ENCODE measurements at places on chromosomes 12 and 14.

DNA sequence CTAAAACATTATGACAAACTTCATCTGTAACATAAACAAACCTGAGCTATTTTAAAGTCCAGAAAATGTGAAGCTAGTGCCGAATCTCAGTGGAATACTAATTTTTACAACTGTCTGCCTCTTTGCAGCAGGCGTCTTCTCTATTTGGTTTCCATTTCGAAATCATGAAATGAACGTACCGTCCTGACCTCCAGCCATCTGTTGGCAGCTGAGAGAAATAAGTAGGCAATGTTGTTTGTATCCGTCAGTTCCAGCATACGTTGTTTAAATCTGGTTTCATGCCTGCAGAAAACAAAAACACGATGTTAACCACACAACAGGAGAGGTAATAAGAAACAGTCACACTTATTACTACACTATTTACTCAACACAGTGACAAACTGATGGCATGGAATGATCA, 54.3 kb upstream of the KCNJ8 start:
- DNase-seq: no peak

DNA sequence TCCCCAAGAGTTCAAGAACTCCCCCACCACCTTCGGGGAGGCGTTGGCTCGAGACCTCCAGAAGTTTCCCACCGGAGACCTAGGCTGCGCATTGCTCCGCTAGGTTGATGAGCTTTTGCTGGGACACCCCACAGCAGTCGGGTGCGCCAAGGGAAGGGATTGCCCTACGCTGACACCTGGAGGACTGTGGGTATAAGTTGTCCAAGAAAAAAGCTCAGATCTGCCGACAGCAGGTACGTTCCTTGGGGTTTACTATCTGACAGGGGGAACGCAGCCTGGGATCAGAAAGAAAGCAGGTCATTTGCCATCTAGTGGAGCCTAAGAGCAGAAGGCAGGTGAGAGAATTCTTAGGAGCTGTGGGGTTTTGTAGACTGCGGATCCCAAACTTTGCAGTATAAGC, 98.8 kb downstream of the FRMD6 start:
- DNase-seq: no peak

GRCh38 chr12:12976366-12976765, 23.7 kb downstream of the HEBP1 start:
- DNase-seq: no peak

- no peak for DNase-seq
Observed at GRCh38 chr14:57087841-57088240, 180.9 kb downstream of the EXOC5 start.

DNA sequence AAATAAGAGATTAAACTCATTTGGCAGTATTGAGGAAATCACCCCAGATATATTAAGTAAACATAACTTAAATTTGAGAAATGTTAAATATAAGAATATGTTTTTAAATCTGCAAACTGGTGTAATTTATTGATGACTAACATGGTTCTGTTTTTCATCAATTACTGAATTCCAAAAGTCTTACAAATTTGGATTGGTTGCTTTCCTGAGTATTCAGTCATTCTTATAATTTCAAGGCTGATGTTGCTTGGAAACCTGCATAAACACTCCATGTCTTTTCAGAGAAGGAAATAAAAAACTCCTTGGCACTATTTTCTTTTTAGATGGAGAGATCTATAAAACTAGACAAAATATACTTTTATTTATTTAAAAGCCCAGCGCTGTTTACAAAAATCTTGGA, 71.7 kb downstream of the NOVA1 start:
- no peak for DNase-seq

DNA sequence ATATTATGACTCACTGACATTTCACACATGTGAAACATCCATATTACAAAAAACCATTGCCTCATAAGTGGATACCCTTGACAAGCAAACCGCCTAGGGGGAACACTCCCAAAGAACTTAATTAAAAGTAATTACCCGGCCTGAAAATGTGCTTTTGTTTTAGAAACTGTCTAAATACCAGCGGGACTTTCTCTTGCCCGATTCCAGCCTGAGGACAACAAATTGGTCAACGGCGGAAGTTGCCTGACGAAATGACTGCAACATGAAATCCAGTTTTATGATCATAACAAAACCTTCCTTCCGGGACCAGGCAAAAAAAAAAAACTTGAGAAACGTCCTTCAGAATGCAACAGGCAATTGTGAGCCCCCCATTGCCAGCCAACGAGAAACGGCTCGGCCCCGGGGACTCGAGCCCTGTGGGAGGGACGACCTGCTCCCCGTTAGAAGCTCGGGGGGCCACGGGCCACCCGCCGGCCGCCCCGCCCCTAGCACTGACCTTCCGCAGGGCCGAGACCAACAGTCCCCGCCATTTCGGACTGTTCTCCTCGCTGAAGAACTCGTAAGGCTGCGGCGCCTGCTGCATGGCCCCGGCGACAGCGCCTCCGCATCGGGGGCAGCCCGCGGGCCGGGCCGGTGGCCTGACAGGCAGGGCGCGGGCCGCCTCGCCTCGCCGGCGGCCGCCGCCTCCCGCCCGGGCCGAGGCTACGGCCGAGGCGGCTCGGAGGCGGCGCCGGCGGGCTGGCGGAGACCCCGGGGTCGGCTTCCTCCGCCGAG, 490 bp downstream of the SOS2 start:
- DNase-seq: peak; percentile 29

DNA sequence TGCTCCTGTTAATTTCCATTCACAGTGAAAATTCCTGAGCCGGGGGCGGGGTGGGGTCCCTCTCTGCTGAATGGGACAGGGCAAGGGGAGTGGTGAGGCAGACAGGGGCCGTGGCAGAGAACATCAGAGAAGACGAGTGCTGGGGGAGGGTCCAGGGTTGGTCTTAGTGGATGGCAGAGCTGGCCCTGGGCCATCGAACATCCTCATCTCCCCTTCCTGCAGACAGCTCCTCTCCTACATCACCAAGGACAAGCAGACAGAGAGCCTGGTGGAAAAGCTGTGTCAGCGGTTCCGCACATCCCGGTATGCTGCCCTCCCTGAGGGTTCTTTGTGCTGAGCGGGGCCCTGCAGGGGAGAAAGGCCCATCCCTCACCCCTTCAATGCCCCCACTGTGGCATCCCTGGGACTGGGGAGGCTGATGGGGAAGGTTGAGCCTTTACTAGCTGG, 5.0 kb upstream of the GAPDH start:
- DNase-seq: no peak

DNA sequence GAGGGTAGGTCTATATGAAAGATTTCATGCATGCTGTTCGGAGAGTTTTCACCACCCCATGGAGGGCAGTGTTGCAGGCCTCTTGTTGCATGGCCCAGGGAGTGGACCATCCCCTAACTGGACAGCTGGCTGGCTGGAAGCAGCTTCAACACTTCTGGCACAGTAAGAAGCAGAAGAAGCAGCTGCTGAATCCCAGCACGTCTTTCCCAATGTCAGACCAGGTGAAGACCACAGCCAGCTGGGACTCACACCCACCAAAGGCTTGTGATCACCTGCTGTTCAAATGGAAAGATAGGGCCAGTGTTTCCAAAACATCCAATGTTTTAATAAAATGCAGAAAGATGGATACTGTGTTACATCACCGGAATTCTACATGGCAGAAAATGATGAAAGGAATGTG, 1423.6 kb downstream of the AACS start:
- no peak for DNase-seq
